HCT116 (cell line): ENCODE measurements at places on chromosomes 12 and 14. TPM values are rescaled to one million over a fixed set of nuclear protein-coding genes. Genes with fewer than 3 reads are reported as not detected.

The KCNH3 gene
- total RNA-seq = 35.3 TPM

The OASL gene
- 4.1 TPM for total RNA-seq

The PPFIA2 gene
- not detected for total RNA-seq

- DNase-seq = no peak
- H3K36me3 ChIP-seq = no peaks in the 10 kb centered on the region
Observed at GRCh38 chr14:52108823-52109222, 40.0 kb upstream of the NID2 start.

GRCh38 chr12:3107071-3107583 is 29.9 kb downstream of the TSPAN9 start:
- H3K4me3 ChIP-seq = no peak overlapping the region
- peaks cover 15% of the 10 kb centered on the region for H3K4me1 ChIP-seq

DNA sequence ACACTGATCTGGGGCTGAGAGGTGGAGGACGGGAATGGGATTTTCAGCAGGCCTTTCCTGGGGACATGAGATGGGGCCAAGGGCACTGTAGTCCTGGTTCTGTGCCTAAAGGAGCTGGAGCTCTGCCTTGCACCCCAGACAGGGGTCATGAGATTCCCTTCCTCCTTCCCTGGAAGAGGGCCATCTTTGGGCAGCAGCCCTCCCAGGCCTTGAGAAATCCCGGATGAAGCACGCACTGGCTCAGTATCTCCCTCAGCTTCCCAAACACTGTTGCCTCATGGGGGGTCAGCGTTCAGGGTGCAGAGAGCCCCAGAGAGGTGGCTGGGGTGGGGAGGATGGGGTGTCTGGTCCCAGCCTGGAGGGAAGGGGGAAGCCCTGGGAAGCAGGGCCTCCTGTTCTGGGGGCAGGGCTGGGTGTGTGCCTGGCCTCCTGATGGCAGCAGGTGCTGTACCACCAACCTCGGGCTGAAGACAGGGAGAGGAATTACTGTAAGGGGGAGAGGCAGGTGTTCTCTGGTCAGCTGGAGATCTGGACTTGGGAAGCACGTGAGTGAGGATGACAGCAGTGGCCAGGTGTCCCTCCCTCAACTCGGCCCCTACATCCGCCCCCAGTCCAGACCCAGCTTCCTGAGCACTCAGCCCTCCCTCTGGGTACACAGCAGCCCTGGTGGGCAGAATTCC is 8.4 kb upstream of the NR4A1 start:
- no peak overlapping the region for H3K4me3 ChIP-seq
- DNase-seq = no peak
